ENCODE measurements at places on chromosomes 2 and 18. TPM values are rescaled to one million over a fixed set of nuclear protein-coding genes. Genes with fewer than 3 reads are reported as not detected.

DNA sequence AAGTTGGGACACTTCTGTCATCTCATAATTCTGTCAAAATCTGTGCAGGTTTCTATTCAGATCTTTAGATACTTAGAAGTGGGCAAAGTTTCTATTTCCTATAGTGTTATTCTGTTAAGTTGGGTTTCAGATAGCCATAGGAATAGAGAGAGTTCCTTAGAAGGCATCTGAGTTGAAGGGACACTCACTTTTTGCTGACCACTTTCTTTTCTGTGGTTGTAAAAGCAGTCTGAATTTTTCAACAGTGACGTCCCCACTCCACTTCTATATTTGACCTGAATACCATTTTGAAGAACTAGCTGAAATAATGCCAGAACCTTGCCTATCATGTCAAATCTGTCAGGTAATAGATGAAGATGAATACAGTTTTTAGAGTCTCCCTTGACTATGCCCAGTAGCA, 267.3 kb downstream of the SPAG16 start:
- DNase-seq: no peak

The SLC66A2 gene
- 29.8 TPM for total RNA-seq

DNA sequence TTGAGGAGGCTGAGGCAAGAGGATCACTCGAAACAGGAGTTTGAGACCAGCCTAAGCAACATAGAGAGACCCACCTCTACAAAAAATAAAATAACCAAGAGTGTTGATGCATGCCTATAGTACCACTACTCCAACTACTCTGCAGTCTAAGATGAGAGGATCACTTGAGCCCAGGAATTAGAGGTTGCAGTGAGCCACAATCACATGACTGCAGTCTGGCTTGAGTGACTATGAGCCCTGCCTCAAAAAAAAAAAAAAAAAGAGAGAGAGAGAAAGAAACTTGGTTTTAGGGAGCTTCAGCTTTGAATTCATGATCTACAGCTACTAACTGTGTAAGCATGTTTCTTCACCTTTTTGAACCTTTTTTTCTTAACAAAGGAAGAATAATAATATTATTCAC, 119.9 kb downstream of the HNMT start:
- no peak for DNase-seq

- no peak for DNase-seq
Measured at GRCh38 chr2:181218401-181218821, 238.0 kb downstream of the UBE2E3 start.

GRCh38 chr2:128724972-128725371, 406.3 kb upstream of the HS6ST1 start:
- no peak for DNase-seq

DNA sequence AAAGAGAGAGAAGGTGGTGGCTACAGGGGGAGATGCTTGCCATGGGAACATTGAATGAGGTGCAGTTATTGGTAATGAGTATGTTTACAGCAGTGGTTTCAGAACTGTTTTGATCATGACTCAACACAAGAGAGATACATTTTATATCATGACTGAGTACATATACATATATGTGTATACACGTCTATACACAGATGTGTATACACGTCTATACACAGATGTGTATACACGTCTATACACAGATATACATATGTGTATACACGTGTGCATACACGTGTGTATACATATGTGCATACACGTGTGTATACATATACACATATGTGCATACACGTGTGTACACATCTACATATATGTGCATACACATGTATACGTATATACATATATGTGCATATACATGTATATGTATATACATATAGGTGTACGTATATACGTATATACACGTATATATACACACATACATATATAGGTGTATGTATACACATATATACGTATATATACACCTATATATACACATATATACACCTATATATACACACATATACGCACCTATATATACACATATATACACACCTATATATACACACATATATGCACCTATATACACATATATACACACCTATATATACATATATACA, 518.5 kb downstream of the TSN start:
- DNase-seq: no peak

The MAIP1 gene
- 14.3 TPM for total RNA-seq

DNA sequence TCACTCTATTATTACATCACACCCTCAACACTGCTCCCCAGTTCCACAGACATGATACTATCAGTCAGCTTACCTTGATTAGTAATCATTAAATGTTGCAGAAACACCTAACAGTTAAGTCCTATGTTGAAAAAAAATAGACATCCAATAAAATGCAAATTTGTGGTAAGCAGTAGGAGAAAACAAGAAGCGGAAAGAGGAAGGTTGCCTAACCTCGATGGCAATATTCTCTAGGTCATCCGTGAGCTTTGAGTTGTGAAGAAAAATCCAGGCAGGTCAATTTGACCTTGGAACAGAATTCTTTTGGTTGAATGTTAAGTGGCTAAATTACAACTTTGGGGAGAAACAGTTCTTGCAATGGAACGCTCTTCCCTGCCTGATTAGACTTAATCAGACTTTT, 264.4 kb downstream of the AFF3 start:
- no peak for DNase-seq

- no peak for DNase-seq
Measured at GRCh38 chr2:46849721-46850556, 65.7 kb downstream of the MCFD2 start.

DNA sequence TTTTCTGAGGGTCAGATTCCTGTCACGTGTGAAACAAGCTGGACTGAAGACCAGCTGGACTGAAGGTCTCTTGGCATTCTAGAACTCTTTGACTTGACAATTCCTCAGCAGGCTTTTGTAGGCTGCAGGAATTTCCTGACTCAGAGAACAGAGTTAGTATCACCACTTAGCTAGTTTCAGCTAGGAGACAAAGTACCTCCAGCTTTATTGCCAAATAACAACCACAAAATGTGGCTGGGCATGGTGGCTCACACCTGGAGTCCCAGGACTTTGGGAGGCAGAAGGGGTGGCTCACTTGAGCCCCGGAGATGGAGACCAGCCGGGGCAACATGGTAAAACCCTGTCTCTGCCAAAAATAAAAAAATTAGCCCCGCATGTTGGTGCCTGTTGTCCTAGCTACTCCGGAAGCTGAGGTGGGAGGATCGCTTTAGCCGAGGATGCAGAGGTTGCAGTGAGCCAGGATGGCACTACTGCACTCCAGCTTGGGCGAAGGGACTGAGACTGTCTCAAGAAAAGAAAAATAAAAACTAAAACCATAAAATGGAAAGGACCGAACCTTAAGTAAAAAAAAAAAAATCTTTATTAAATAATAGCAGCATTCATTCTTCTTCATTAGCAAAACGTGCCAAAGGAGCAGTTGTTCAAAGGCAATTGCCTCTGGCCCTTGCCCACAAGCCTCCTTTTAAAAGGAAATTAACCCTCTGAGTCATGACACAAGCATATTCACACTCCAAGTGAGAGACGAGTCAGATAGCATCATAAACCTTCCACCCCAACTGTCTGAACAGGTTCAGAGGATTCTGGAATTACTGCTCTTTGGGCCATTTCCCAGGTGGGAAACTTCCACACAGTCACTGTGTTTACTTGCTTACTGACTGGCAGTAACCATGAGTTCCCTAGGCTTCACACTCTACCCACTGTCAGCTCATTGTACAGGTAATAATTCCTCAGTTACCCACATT, 88.9 kb downstream of the MYL12B start:
- no peak for DNase-seq

The ATP8B1 gene
- 5.7 TPM for total RNA-seq

The GAL3ST2 gene
- total RNA-seq: 0.41 TPM

DNA sequence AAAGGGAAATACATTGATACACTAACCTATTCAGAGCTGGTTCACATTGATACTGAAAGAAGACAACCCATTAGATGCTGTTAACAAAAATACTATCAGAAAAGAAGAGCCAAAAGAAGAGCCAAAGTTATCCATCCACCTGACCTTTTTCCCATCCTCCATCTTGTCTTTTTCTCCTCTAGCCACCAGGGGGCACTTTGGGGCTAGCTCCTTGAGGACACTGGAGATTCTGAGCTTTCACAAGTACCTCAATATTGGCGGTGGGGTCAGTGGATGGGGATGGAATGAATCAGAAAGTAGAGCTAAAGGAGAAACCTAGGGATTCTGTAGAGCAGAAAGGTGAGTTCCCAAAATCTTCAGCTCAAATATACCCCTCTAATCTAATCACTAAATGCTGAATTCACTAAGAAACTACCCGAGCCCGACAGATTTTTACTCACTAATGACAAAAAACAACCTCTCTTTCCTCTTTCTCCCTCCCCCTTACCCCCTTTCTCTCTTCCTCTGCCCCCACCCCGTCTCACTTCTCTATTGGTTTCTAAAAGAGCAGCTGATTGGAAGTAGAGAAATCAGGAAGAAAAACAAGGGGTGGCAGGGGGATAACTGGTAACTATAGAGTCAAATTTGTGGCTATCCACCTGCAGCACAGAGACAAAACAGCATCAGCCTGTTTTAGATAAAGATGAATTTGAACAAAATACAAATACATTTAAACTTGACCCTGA, 203.3 kb downstream of the TCF4 start:
- no peak for DNase-seq

DNA sequence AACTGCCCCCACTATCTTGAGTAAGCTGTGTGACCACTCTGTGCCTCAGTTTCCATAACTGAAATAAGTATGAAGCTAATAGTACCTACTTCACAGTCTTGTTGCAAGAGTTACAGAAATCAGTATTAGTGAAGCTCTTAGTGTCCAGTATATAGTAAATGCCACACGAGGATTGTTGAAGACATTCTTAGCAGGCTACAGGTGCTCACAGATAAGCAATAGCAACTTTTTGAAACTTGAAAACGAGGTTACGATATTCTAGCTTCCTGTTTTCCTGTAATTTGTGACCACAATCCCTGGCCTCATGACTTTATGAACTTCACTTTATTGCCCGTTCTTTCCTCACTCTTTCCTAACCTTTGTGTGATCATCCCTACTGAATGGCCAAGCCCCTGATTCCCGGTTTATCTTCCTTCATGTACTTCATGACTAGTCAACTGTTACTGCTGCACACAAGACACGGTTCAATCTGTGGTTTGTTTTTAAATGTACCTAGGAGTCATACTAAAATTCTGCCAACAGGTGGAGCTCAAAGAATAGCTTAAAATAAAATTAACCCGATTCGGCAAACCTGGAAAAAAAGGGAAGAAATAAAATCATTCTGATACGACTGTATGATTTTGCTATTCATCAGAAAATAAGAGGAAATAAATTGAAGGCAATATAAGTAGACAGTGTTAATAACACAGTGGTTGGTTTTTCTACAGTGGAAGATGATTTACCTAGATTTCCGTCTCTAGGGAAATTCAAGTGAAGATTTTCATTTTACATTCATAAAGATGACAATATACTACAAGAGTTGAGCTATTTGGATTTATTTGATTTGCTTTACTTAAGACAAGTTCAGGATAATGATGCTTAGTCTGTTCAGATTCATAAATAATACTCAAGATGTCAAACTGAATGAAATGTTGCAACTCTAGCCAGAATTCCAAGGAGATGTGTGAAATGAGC, 38.1 kb upstream of the STAT1 start:
- DNase-seq: no peak

DNA sequence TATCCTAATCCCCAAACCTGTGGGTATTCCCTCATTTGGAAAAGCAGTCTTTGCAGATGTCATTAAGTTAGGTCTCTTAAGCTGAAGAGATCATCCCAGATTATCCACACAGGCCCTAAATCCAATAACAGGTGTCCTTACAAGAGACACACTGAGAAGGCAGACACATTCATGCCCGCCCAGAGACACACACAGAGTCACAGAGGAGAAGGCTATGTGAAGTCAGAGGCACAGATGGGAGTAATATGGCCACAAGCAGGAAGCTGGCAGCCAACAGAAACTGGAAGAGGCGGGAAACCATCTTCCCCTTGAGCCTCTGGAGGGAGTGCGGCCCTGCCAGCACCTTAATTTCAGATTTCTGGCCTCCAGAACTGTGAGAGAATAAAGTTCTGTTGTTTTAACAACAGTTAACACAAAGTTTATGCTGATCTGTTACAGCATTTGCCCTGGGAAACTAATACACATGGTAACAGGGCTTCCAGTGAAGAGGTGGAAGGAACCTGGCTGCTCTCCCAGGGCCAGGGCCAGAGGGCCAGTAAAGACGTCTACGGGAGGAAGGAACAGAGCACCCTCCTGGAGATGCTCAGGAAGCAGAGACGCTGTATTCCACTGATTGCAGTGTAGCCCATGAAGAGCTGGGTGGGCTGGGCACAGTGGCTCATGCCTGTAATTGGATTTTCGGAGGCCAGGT, 217.5 kb downstream of the GLI2 start:
- no peak for DNase-seq

DNA sequence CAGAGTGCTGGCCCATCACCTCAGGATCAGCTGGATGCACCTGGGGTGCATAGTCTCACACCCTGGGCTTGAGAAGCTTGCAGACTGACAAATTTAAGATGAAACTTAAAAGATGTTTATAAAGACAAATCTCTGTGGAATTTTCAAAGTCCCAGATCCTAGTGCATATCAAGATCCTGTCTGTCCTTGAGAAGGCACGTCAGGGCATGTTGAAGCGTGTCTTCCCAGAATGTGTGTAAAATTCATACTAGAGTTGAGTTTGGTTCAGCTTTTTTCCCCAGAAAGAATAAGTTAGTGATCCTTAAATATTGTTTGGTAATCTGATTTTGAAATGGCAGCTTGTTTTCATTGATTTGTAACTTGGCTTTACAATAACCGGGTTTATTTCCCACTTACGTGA, 27.5 kb downstream of the INSIG2 start:
- no peak for DNase-seq

DNA sequence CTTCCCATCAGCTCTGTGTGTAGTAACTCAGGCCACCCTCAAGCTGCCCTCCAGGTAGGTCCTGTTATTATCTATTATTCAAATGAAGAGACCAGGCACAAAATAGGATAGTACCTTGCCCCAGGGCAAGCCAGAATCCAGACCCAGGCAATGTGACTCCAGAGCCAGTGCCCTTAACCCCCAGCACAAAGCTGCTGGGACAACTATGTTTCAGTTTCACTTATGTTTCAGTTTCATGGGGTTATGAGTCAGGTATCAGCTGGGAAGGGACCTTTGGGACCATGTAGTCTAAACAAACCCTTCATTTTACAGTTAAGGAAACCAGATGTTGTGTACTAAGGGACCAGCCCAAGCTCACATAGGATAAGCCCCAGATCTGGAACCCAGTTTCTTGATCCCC, 10.0 kb downstream of the HK2 start:
- DNase-seq: no peak

The CYBRD1 gene
- 10.2 TPM for total RNA-seq

The ABCG8 gene
- total RNA-seq: 0.41 TPM

GRCh38 chr2:69817729-69818501, 11.5 kb upstream of the GMCL1 start:
- DNase-seq: no peak

DNA sequence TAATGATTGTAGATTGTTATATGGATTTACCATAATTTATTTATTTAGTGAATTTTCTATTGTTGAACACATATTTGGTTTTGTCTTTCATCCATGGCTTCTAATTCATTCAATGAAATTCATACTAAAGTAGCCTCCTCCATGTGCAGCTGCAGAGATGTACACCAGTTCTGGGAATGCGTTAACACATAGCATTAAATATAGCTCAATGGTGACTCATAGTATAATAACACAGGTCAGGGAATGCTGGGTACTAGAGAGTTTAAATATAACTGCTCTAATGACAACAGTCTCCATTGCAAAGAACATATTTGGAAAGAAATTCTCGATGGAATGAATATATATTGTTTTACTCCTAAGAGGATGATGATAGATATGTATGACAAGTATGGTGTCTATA, 1190.2 kb upstream of the NRXN1 start:
- DNase-seq: no peak

Data from frontal cortex (tissue), 4 donors.